Adipose tissue (tissue), 3 donors: ENCODE measurements at places on chromosomes 12 and 14. TPM values are rescaled to one million over a fixed set of nuclear protein-coding genes. Genes with fewer than 3 reads are reported as not detected.

Gene MUCL1
- polyA plus RNA-seq, result not detected

Gene RNASE7
- 0.07 TPM for polyA plus RNA-seq

Gene DDX55
- polyA plus RNA-seq, result 8.2 TPM

Gene TTC7B
- 14.1 TPM for polyA plus RNA-seq

Gene BDKRB2
- 22.6 TPM for polyA plus RNA-seq

Gene SMCO2
- 0.10 TPM for polyA plus RNA-seq

Gene TBX3
- polyA plus RNA-seq, result 10.3 TPM

Gene JPH4
- polyA plus RNA-seq, result 0.24 TPM

Gene EXOC3L4
- 4.5 TPM for polyA plus RNA-seq

Gene RAD51AP1
- 0.76 TPM for polyA plus RNA-seq

Gene SLC2A14
- polyA plus RNA-seq, result 5.3 TPM

Gene CACNA1C
- polyA plus RNA-seq, result 8.1 TPM

Gene KHNYN
- 24.5 TPM for polyA plus RNA-seq

Gene PTCSC3
- not detected for polyA plus RNA-seq

Gene NOXRED1
- 0.24 TPM for polyA plus RNA-seq

Gene RTL1
- polyA plus RNA-seq, result 0.01 TPM

Gene LAG3
- 0.08 TPM for polyA plus RNA-seq

Gene CRIP1
- polyA plus RNA-seq, result 258 TPM

Gene MYH6
- 0.56 TPM for polyA plus RNA-seq

Gene CCDC184
- 0.25 TPM for polyA plus RNA-seq

Gene CMA1
- 0.90 TPM for polyA plus RNA-seq

Gene OR4K17
- not detected for polyA plus RNA-seq

Gene SERPINA9
- polyA plus RNA-seq, result not detected

Gene CCDC196
- 0.61 TPM for polyA plus RNA-seq

Gene HCAR1
- polyA plus RNA-seq, result 3.0 TPM

Gene MAP3K9
- polyA plus RNA-seq, result 0.22 TPM

Gene OASL
- 0.90 TPM for polyA plus RNA-seq

Gene SLC7A8
- polyA plus RNA-seq, result 25.9 TPM

Gene FGD6
- 1.6 TPM for polyA plus RNA-seq

Gene TAS2R19
- not detected for polyA plus RNA-seq

Gene DAO
- not detected for polyA plus RNA-seq

Gene PMEL
- 0.42 TPM for polyA plus RNA-seq

Gene MFAP5
- 78.7 TPM for polyA plus RNA-seq

Gene DENND5B
- polyA plus RNA-seq, result 2.4 TPM

Gene SLC6A13
- polyA plus RNA-seq, result 0.03 TPM

Gene LRP1-AS
- not detected for polyA plus RNA-seq

Gene GPR162
- polyA plus RNA-seq, result 2.0 TPM

Gene FOXA1
- polyA plus RNA-seq, result 0.22 TPM

Gene TMEM132C
- 3.1 TPM for polyA plus RNA-seq

Gene ANKS1B
- polyA plus RNA-seq, result 4.0 TPM

Gene PTPRQ
- 0.40 TPM for polyA plus RNA-seq

Gene STXBP6
- polyA plus RNA-seq, result 3.3 TPM

Gene TPH2
- not detected for polyA plus RNA-seq

Gene ALX1
- polyA plus RNA-seq, result not detected

Gene LRP6
- polyA plus RNA-seq, result 5.2 TPM

Gene HOXC12
- polyA plus RNA-seq, result not detected

Gene GSG1
- polyA plus RNA-seq, result not detected
